Activated T-cell treated with anti-CD3 and anti-CD28 coated beads, Interleukin-2, amount 50 U/mL, for 24 hours (primary cell): ENCODE measurements at places on chromosomes 16 and 17.

DNA sequence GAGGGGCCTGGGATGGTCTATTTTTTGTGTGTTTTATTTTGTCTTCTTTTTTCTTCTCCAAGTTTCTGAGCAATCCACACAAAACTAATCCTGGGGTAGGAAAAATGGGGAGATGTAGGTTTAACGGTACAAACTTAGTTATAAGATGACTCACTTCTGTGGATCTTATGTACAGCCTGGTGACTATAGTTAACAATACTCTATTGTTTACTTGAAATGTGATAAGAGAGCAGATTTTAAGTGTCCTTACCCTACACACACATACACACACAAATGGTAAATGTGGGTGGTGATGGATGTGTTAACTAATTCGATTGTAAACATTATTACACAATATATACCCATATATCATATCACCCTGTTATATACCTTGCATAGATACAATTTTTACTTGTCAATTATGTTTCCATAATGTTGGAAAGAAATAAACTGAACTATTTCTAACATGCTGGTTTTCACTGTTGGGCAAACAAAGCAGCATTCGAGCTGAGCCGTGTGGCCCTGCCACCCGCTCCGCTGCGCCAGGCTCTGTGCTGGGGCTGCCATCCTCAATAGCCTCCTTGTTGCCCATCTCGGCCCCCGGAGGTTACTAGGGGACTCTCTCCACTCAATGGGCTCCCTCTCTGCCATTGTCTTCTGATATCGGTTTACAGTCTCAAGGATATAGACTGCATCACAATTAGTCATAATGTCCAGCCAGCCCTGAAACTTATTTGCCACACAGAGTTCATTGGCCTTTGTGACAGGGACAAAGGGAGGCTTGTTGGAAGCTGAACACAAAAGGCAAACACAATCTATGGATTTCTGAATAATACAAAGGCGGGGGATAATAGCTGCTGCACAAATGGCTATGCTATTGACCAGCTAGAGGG is 380.3 kb upstream of the MAF start:
- H3K36me3 ChIP-seq, result no peaks in the 10 kb centered on the region
- no peak overlapping the region for H3K4me3 ChIP-seq
- no peak overlapping the region for H3K27ac ChIP-seq
- no peaks in the 10 kb centered on the region for H3K4me1 ChIP-seq
- peaks cover 6% of the 10 kb centered on the region for H3K27me3 ChIP-seq

DNA sequence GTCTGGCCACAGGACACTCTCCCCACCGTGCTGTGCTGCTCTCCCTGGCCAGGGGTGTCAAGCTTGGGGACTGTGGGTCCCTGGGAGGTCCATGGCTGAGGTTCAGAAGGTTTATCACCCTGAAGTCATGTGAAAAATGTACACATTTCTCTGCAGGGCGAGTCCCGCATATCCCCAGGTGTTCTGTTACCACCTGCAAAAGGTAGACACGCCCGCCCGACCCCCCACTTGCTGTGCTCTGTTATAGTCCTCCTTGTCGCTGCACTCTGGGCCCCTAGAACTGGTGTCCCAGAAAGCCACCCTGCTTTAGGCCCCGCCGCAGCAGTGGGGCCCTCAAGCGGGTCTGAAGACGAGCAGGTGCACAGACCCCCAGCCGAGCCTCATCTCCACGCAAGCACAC is 11.8 kb downstream of the JPT2 start:
- peaks cover 95% of the 10 kb centered on the region for H3K36me3 ChIP-seq
- H3K4me3 ChIP-seq, result no peak overlapping the region
- H3K27ac ChIP-seq, result no peak overlapping the region
- H3K4me1 ChIP-seq, result peaks cover 17% of the 10 kb centered on the region
- no peak for DNase-seq
- H3K27me3 ChIP-seq, result no peaks in the 10 kb centered on the region

GRCh38 chr16:15795615-15796014 is 61.2 kb downstream of the MYH11 start:
- H3K27me3 ChIP-seq, result no peaks in the 10 kb centered on the region
- H3K4me3 ChIP-seq, result no peak overlapping the region
- no peaks in the 10 kb centered on the region for H3K36me3 ChIP-seq
- no peak for DNase-seq
- no peak overlapping the region for H3K27ac ChIP-seq

- H3K27ac ChIP-seq, result no peak overlapping the region
- H3K27me3 ChIP-seq, result no peaks in the 10 kb centered on the region
- DNase-seq, result no peak
Observed at GRCh38 chr17:6596941-6597340, 40.6 kb upstream of the PITPNM3 start.

DNA sequence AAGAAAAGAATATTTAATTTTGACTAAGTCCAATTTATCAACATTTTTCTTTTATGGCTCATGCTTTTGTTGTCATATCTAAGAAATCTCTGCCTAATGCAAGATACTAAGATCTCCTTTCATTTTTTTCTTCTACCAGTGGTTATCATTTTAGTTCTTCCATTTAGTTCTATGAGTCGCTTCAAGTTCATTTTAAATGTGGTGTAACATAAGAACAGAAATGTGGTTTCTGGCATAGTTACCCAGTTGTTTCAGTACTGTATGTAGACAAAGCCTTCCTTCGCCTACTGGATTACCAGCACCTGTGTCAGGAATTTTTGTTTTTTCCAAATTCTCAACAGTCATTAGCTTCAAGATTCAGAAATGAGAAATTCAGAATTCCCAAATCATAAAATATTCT is 175.7 kb downstream of the PARN start:
- no peak overlapping the region for H3K4me3 ChIP-seq

DNA sequence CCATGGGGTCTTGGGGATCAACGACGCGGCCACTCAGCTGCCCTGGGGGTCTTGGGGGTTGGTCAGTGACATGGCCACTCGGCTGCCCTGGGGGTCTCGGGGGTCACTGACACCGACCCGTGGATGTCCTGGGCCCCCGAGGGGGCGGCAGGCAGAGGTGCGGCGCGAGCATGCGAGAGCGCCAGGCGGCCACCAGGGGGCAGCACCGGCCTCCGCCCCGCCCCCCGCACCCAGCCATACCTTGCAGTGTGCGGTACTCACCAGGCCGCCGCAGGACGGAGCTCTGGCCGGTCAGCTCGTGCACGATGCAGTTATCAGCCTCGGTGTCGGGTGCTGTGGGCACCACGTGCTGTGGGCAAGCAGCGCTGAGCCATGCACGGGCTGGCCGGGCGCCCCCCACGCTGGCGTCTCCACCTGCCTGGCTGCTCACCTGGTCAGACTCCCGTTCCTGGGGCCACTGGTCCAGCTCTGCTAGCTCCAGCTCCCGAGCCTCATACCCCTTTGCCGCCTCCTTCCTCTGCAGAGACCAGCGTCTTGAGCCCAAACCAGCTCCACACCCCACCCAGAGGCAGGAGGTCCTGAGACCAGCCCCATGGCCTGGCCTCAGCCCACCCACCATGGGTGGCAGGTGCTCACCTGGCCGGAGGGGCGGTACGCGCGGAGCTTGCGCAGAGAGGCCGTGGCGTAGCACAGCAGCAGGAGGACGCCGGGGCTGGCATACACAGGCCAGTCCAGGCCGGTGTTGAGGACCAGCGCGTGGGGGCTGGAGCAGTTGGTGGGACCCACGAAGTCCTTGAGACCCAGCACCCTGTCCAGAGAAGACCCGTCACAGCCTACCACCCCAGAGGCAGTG is 31.2 kb downstream of the CTU2 start:
- peaks cover 62% of the 10 kb centered on the region for H3K36me3 ChIP-seq
- no peaks in the 10 kb centered on the region for H3K27me3 ChIP-seq
- no peak overlapping the region for H3K27ac ChIP-seq

DNA sequence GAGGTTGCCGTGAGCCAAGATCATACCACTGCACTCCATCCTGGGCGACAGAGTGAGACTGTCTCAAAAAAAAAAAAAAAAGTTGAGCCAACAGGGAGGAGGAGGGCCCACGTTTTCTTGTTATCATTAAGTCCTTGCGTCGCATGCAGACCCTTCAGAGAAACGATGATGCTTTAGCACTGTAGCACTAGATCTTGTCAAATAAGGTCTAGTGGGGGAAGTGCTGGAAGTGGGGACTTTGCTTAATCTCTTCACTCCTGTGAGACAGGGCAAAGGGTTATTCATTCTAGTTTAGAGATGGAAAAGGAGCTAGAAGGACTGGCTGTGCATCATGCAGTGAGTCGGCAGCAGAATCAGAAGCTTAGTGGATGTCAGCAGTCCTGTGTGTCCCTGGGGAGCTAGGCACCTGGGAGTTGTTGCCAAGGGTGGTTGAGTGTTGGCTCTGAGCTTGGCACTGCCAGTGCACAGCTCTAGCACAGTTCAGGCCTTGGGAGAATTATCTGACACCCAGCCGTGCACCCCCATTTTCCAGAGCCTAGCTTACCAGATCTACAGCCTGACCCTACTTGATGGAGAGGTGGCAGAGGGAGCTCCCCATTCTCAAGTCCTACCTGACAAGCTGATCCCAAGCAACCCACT is 33.4 kb upstream of the TBX2 start:
- H3K4me1 ChIP-seq, result no peaks in the 10 kb centered on the region
- no peaks in the 10 kb centered on the region for H3K36me3 ChIP-seq
- no peak for DNase-seq
- no peak overlapping the region for H3K4me3 ChIP-seq
